ENCODE measurements at places on chromosomes 2 and 18. TPM values are rescaled to one million over a fixed set of nuclear protein-coding genes. Genes with fewer than 3 reads are reported as not detected.

The CRACDL gene
- total RNA-seq, result 0.54 TPM

The SIX3 gene
- 0.57 TPM for total RNA-seq

The AMER3 gene
- not detected for total RNA-seq

The ADRA2B gene
- 0.05 TPM for total RNA-seq

The GPR45 gene
- total RNA-seq, result not detected

The RAB6C gene
- not detected for total RNA-seq
